ENCODE measurements at places on chromosomes 1 and 21.

GRCh38 chr1:15739745-15740144 is 2.6 kb upstream of the TMEM82 start:
- no peak for DNase-seq

DNA sequence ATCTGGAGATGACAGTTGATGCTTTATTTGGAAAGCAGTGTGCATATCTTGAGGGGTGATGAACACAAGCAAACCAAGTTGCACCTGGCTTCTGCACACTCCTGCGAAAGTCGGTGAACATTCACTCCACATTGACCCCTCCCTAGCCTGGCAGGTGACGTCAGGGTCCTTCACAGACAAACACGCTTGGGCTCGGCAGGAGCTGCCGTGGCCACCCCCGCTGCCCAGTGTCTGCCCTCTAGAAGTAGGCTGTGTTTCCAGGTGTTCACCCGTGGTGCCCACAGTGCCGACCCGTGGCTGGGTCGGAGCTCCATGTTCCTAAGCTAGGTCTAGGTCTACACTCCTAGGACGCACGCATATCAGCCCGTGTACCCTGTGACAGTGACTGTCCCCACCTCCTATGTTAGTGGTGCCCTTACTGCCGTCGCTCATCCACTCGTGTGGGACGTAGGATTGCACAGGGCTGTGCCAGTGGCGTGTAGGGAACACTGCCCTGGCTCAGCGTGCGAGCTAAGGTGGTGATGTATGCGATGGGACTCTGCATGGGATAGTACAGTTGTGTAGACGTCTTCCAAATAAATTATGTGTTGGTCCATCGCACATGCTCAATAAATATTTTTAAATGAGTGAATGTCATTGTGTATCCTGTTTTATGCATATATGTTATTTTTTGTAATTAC is 29.0 kb downstream of the PRMT2 start:
- no peak for DNase-seq

GRCh38 chr1:198619375-198620140 is 19.3 kb upstream of the PTPRC start:
- no peak for DNase-seq

DNA sequence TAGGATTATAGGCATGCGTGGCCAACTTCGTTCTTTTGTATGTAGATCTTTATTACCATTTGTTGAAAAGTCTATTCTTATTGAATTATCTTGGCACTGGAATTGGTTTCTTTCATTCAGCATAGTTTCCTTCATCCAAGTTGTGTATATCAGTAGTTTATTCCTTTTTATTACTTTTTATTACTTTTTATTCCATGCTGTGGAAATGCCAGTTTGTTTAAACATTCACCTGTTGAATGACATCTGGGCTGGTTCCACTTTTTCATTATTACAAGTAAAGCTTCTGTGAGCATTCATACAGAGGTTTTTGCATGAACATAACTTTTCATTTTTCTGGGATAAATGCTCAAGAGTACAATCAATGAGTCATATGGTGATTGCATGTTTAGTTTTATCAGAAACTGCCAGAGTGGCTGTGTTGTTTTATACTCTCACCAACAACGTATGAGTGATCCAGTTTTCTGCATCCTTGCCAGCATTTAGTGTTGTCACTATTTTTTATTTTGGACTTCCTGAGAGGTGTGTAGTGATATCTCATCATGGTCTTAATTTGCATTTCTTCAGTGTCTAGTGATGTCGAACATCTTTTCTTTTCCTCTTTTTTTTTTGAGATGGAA is 28.6 kb downstream of the PTPRU start:
- no peak for DNase-seq

- no peak for DNase-seq
Measured at GRCh38 chr1:237748171-237748960, 142.4 kb downstream of the ZP4 start.

DNA sequence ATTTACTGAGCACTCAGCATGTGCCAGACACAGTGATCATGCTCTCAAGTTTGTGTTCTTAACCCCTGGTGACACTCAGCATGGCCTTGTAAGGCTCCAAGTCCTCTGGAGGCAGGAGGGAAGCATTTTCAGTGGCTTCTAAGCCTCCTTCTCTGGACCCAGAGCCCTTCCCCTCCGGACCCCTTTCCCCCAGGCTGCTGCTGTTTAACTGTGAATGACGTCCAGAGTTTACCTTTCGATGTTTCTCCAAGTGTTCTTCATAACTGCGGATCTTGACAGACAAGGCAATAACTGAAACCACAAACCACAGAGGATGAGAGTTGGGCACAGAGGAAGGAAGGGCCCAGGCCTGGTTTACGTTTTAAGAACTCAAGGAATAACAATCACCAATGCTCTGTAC is 6.5 kb downstream of the MRPS15 start:
- DNase-seq, result no peak

GRCh38 chr1:180165509-180166435 is 11.1 kb downstream of the QSOX1 start:
- no peak for DNase-seq

- no peak for DNase-seq
Measured at GRCh38 chr1:107963601-107964335, 1.2 kb downstream of the VAV3 start.

DNA sequence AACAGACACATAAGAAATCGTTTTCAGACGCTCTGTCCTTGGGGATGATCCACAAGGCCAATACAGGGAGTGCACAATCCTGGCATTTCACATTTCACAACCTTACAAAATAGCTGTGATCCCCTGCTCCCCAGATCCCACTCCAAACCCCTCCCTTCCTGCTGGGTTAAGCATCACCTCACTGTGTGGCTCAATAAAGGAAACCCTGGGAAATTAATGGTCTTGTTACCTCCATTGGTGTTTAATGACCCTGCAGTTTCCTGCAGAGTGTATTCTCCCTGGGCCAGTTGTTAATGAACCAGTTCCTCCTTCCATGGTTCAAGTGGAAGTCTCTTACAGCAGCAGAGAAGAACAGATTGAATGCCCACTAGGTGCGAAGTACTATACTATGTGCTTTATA is 334.7 kb downstream of the OMA1 start:
- no peak for DNase-seq

- DNase-seq, result no peak
Measured at GRCh38 chr1:234572966-234573365, 37.0 kb downstream of the IRF2BP2 start.

DNA sequence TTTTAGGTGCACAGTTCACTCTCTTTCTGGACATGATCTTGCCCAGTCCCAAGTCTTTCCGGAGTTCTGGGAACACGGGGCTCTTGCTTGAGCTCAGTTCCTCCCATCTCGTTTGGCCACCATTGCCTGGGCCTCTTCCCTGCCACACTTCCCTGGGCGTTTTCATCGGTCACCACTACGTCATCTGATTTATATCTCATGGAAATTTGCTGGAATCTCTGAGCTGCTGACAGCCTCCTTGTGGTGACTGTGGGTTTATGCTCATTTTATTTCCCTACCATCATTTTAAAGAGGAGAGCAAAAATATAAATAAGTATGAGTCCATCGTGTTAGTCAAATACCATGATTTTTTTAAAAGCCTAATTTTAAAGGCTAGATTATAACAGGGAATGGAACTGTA is 449.1 kb upstream of the KAZN start:
- no peak for DNase-seq

DNA sequence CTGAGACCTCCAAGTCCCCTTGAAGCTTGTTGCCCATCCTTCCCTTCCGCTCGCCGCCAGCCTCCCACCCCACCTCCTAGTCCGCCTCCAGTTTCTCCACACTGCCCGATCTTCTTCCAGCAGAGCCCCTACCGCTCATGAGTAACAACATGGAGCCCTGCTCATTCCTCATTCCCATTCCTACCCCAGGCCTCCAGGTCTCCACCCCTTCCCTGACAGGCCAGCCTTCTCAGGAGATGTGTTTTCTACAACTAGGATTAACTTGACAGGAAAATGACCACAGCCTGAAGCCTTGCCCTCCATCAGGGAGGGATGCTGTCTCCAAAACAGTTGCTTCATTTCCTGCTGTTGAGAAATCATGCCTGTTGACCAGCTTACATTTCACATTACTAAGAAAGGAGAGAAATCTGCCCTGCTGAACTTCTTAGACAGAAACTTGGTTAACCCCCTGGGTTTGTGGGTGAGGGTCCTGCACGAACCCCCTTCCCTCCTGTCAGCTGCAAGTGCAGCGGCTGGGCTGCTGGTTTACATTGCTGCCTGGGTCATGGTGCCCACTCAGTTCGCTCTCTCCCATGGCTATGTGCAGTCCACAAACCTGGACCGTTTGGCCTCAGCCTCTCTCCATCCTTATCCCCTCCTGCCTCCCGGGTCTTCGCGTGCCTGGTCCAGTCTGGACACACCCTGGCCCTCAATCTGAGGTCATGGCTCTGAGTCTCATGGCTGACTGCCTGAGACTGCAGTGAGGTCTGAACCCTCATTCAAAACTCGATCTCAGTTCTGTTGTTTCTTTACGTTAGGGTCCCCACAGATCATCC is 16.1 kb upstream of the CHI3L1 start:
- DNase-seq, result no peak

DNA sequence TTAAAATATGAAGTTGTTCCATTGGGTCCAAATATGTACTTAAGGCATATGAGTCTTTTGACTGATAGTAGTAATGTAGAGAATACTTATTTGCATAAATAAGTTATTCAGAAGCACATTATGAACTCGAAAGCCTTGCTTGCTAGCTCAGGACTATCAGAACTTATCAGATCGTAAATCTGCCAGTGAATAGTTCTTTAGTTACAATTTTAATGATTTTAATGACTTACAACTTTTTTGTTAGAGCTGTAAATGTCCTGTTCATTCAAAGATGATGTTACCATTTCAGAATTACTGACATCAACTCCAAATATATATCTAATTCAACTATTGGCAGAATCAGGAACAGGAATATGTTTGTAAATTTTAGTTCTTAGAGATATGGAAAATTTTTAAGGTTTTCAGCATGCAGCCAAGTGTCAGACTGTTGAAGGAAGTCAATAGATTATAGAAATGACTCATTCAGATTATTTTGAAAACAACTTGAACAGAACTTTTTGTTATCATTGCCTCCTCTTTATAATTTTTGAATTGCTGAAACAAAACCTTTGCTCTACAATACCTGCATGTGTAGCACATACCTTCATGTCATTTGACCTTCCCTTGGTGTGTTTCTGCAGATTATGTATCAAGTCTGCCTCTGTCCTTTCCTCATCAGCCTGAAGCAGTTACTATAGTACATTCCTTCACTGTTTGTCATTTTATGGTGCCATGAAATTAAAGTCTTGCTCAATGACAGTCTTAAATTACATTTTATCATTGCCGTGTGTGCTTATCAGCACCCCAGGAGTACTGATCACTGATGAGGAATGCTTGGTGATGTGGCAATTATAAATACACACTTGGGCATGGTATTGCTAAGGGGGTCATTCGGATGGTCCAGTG is 44.9 kb downstream of the LRRC8D start:
- DNase-seq, result no peak

DNA sequence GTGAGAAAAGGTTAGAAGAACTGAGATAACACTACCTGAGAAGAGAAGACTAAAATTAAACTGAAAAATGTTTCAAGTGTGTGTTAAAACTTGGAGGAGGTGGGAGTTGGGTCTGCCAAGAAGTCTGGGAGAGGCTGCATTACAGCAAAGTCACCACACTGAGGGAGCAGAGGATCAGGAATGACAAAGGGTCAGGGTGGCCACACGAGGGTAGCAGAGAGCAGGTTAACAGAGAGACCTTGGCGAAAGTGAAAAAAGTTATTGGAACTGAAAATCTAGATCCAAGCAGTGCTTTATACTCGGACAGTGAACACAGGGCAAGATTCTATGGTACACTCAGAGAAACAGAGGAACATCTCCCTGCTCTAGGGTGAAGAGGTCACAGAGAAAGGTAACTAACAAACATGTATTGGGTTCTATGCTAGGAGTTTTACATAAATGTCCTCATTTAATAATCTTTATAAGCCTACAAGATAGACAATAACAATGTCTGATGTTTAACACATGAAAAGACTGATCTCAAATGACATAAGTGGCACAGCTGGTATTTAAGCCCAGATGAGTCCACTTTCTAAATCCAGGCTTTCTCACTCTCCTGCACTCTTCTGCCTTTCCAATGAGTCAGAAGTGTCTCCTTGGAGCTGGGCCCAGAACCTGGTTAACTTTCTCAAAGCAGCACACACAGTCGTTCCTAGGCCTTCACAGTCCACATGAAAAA is 10.3 kb upstream of the CADM3 start:
- no peak for DNase-seq

DNA sequence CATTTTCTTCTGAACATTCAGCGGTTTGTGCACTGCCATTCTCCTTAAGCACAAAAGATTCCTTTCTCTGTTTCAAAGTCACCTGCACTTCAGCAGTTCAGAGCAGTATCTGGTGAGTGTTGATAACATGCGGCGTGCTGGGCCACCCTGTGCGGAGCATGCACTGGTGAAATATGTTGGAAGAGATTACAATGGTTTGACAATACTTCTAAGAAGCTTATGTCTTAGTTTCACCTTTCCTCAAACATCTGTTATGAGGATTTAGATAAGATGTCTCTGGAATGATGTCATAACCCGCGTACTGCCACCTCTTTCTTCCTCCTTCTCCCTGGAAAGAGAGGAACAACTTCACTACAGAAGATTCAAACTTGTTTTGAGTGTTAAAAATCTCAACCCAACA is 650.3 kb downstream of the AJAP1 start:
- no peak for DNase-seq

- DNase-seq, result no peak
Measured at GRCh38 chr1:27596261-27596660, 7.7 kb downstream of the AHDC1 start.

- DNase-seq, result no peak
Measured at GRCh38 chr1:115555446-115555845, 86.3 kb upstream of the VANGL1 start.

- no peak for DNase-seq
Measured at GRCh38 chr1:234602334-234603220, 7.4 kb downstream of the IRF2BP2 start.

GRCh38 chr1:76106719-76107235 is 32.2 kb downstream of the ST6GALNAC3 start:
- no peak for DNase-seq

GRCh38 chr1:228313536-228314277 is 92.9 kb downstream of the TRIM11 start:
- no peak for DNase-seq

GRCh38 chr1:6347641-6348487 is 45.7 kb downstream of the ACOT7 start:
- no peak for DNase-seq

GRCh38 chr1:154865442-154866256 is 4.4 kb downstream of the KCNN3 start:
- DNase-seq, result no peak

DNA sequence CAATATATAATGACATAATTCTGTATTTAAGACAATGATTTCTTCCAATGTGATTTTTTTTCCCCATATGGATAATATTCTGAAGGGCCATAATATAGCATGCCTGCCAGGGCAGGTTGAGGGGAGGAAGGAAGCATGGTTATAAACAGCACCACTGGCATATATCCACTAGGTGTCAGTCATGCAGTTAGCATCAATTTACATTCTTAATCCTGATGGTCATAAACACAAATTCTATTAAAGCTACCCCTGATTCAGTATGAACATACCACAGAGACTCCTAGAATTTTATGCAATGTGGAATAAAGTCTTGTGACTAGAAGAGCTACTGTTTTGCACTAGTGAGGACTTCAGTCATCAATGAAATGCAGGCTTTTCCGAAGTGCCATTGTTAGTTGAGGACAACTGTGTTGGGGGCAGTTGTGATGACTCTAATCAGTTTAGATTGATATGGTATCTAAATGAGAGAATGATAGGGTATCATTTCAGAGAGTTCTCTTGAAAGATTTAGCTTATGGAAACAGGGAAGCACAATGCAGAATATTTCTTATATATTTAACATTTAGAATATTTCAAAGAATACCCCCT is 342.7 kb upstream of the NR5A2 start:
- DNase-seq, result no peak

Data from cerebellar nuclear complex (tissue), 1 donor.